ENCODE measurements at places on chromosomes 7 and 10.

DNA sequence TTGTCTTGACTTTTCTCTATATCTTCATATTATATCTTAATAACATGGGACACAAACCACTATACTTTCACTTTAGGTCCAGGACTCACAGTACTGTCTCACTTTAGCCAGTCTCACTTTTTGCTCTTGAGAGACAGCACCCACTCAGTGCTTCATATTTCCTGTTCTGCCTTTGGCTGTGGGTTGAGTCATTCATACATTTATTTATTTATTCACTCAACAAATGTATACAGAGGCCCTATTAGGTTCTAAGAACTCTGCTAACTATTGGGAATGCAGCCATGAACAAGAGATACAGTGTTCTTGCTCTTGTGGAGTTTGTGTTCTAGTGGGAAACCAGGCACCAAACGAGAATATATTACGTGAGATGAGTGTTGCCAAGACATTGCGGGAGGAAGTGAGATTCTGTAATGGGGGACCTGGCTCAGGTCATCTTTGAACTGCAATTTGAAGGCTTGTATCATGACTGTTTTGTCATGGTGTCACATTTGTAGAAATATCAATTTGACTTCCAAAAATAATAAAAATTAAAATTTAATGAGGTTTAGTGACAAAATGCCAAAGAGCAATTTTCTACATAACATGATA lies 190.1 kb downstream of the SDHAF3 start:
- DNase-seq = no peak

- DNase-seq = no peak
Measured at GRCh38 chr7:50425318-50425717, 24.8 kb downstream of the FIGNL1 start.

DNA sequence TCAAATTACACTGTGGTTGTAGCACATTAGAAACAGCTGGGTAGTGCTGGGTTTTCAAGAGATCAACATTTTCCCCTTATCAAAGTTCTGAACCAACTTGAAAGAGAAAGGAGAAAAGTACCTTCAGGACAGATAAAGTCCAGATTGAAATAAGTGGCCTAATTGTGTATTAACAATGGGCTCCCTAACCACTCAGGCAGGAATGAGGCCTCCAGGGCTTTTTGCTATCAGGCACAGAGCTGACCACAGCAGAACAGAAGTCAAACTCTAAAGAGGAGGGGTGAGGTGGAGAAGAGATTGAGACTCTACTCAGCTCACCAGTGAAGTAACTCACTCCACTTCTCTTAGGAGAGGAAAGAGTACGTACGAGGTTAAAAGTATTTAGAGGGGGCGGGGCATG lies 394.1 kb upstream of the PHF14 start:
- DNase-seq = no peak

DNA sequence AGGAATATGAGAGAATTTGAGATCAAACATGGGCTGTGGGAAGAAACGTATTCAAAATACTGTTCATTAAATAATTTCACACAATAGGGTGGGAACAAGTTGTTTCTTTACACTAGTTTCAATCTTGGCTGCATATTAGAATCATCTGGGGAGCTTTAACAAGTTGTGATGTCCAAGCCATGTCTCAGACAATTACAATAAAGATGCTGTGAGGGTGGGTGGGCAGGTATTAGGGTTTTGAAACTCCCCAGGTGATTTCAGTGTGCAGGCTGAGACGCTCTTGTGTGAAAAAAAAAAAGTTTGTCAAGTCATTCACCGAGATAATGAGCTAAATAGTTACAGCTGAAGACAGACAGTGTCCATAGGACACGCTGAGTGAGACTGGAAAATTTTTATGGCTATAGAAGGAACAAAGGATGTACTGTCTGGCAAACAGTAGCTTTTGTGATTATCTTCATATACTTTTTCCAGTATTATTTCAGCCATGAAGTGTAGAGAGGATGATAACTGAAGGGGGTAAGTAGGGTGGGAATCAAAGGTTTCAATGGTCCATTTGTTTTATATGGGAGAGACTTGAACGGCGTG lies 12.6 kb upstream of the LAMB4 start:
- DNase-seq = peak; percentile 32

DNA sequence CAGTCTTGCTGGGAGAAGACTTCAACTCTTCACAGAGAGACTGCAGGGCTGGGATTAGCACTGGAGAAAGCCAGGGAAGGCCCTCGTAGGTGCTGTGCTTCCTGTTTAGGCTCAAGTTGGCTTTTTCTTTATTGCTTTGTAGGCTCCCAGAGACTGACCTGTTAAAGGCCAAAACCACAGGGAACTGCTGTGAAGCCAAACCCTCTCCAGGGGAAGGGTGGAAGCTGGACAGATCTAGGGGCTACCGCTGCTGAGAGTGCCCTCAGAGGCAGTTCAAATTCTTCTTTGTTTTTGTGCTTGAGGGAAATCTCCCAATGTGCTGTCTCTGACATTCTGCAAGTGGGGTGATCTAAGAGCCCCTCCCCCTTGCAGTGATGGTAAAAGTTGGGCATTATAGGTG lies 198.4 kb downstream of the CNTNAP2 start:
- no peak for DNase-seq
